ENCODE measurements at places on chromosomes 4 and X.

DNA sequence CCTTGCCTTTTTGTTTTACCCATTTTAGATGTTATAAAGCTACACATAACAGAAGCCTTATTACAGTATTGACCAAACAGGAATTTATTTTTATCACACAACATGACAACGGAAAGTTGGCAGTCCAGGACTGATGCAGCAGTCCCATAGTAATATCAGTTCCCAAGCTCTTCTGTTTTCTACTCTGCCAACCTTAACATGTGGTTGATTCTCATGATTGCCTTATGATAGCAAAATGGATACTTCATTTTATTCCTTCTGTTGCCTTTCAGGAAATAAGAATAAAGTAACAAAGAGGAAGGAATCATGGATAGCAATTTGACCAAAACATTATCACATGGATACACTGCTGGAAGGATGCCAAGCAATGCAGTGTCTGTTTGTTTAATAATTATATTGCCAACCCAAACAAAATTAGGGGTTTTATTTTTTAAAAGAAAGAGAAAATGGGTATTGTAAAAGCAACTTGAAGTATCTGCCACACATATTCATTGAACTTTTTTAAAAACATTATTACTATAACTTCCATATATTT lies 275.7 kb downstream of the STPG2 start:
- no peak for DNase-seq

- DNase-seq: peak; percentile 56
These were observed 101.0 kb downstream of the ATP11C start for GRCh38 chrX:139831675-139832456.

DNA sequence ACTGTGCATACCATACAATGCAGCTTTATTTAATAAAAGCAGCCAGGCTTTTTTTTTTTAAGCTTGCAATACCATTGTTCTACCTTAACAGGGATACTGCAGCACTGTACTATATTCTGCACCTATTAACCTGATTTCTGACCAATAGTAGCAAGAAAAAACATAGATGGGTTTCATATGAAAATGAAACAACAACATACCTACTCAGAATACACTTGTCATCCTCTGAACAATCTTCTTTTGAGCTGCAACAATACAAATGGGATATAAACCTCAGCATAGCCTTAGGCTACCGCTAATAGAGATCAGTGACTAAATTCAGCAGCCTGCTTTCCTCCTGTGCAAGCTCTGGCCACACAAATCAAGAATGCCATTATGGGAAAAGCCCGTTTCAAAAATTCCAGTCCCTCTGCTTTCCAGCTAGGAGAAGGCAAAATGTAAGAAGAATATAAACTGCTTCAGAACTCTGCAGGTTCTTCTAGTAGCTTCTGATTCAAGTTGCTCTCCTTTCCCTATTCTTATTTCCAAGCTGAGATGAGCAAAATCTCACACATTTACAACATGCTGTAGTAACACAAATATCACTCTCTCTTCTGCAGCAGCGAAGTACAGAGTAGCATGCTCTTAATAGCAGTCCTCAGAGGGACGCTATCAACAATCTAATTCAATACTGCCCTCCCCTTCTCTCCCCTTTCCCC lies 143.4 kb downstream of the KLHL13 start:
- no peak for DNase-seq

DNA sequence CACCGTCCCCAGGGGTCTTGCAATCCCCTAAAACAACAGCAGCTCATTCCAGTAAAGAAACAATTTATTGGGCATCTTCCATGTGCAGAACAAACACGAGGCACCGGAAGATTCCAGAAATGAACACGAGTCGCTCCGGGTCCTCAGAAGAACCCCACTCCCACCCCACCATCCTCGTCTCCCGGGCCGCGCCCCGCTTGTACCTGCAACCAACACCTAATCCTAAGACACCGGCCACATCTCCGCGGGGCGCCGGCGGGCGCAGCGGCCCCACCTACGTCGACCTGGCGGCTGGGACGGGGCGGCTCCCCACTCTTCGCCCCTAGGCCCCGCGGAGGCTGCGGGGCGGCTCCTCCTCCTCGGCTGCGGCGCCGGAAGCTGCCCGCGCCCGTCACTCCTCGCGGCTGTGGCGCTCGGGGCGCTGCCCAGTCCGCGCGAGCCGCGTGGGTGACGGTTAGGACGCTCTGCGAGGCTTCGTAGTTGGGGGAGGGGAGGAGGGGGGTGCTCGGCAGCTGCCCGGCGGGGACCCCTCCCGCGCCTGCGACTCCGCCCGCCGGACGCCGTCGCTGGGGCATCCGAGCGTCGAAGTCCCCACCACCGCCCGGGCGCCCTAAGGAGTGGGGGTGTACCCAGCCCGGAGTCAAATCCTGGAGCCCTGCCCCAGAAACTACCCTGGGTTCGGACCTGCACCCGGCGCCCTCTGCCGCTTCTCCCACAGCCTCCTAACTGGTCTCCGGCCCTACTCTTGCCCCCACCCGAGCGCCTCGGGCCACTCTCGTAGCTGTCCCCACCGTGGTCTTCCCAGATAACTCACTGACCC lies at the start of gene CCDC158:
Gene CCDC158, minus strand, starts transcription at position 380 of the 820 bp plus-strand sequence. CDS start 17,934 bp downstream, outside the sequence.
- no peak for DNase-seq

DNA sequence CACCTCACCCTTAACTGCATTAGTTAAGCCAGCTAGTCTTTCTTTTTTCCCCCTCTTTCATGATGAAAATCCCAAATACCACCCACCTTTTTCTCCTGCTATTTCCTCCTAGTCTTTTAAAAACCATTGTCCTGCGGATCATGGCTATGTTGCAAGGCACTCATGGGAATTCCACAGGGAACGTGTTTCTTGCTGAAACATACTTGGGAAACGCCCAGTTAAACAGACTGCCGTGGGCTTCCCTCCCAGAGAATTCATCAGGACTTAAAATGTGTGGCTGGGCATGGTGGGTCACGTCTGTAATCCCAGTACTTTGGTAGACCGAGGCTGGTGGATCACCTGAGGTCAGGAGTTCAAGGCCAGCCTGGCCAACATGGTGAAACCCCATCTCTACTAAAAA lies 32.2 kb downstream of the XG start:
- no peak for DNase-seq

DNA sequence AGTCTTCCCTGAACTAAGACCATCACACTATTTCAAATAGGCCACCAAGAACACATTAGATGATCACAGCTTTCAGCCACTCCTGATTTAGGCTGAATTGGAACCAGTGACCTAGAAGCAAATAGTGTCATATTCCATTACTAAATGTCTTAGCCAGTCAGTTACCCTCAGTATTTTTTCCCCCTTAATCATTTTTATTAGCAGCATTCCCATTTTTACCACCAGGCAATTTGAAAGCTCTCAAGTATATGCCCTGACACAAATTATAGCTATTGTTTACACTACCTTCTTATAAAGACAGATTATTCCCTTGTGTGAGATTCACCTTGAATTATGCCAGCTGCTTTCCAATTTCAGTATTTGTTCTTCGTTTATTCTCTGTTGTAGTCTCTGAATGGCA lies 1146.9 kb downstream of the PDHA2 start:
- DNase-seq: no peak

GRCh38 chrX:55754861-55755294 lies 37.3 kb downstream of the RRAGB start:
- no peak for DNase-seq

- no peak for DNase-seq
These were observed 32.6 kb downstream of the FRMPD3 start for GRCh38 chrX:107482046-107482445.

DNA sequence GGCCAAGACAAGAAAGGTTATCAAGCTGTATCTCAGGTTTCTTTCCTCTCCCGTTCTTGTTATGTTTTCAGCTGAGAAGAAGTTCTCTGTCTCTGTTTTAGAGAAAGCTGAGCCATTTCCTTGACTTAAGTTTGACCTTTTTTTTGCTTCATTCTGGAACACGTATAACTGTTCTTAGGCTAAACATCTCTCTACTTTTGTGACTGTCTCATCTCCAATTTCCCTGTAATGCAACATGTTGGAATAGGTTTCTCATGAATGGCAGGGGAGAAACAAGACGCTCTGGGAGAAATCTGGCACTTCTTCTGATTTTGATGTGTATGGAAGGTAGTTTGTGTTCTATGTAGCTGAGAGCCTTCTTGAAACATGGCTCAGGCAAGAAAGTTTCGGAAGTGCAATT lies 36.2 kb upstream of the SFRP2 start:
- no peak for DNase-seq

GRCh38 chr4:74423104-74423503 lies 21.8 kb upstream of the AREG start:
- DNase-seq: no peak
